Astrocyte (in vitro differentiated cells and primary cell): ENCODE measurements at places on chromosomes 5 and 9. TPM values are rescaled to one million over a fixed set of nuclear protein-coding genes. Genes with fewer than 3 reads are reported as not detected.
A peak's percentile ranks its signal among the peaks of the same experiment; 100 is the strongest.

- peaks cover 2% of the 10 kb centered on the region for H3K27me3 ChIP-seq
- peak; percentile 45 for DNase-seq
- H3K36me3 ChIP-seq = no peaks in the 10 kb centered on the region
- peaks cover 9% of the 10 kb centered on the region for H3K4me1 ChIP-seq
- no peak overlapping the region for H3K4me3 ChIP-seq
Observed at GRCh38 chr5:132251220-132251725, 6.2 kb upstream of the PDLIM4 start.

DNA sequence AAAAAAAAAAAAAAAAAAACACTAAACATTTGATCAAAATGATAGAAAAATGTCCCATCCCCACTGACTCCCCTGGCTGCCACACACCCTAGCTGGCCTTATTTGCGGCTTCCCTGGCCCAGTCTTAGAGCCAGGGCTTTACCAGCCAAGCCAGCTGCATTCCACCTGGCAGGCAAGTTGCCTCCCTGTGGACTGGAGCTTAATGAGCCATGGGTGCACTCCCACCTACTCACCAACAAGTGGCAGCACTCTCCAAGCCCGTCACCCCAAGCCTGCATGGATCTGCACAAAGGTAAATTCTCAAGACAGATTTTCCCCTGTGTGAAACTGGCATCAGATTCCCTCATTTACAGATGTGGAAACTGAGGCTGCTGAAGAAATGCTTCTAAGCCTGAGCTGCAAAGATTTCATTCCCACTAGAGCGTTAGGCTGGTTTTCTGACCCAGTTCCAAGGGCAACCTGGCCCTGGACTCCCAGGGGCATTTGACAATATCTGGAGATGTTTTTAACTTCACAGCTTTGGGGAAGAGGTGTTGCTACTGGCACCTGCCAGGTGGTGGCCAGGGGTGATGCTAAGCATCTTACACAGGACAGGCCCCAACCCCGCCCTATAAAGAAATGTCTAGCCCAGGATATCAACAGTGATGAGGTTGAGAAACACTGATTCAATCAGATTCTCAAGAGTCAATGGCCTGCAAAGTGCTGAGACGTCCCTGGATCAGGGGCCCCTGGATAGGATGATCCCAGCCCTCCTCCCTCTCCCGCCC lies 21.9 kb upstream of the VDAC1 start:
- H3K27ac ChIP-seq = no peak overlapping the region
- no peak overlapping the region for H3K4me3 ChIP-seq
- H3K36me3 ChIP-seq = no peaks in the 10 kb centered on the region
- DNase-seq = peak; percentile 60

DNA sequence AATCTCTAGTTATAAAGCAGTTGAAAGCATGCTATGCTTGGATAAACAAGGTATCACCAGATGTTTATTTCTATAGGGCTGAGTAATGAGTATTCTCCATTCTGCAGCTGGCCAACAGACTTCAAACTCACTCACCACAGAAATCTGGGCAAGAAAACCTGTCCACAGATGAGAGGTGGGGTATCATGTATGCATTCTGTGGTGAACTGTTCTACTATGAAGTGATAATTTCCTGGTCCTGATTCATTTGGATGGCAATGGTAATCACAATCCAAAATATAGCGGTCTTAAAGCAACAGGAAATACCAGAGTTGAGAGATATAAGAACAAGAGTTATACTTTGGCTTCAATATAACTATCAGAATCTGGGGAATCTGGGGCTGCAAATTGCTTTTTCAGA lies 65.9 kb upstream of the EFNA5 start:
- H3K4me3 ChIP-seq = no peak overlapping the region
- no peaks in the 10 kb centered on the region for H3K36me3 ChIP-seq
- DNase-seq = peak; percentile 94
- H3K4me1 ChIP-seq = no peaks in the 10 kb centered on the region
- H3K27ac ChIP-seq = no peak overlapping the region

- H3K27me3 ChIP-seq = no peaks in the 10 kb centered on the region
- no peak for DNase-seq
- H3K4me1 ChIP-seq = no peaks in the 10 kb centered on the region
- no peak overlapping the region for H3K4me3 ChIP-seq
Observed at GRCh38 chr5:121380066-121380465, 471.6 kb upstream of the FTMT start.

DNA sequence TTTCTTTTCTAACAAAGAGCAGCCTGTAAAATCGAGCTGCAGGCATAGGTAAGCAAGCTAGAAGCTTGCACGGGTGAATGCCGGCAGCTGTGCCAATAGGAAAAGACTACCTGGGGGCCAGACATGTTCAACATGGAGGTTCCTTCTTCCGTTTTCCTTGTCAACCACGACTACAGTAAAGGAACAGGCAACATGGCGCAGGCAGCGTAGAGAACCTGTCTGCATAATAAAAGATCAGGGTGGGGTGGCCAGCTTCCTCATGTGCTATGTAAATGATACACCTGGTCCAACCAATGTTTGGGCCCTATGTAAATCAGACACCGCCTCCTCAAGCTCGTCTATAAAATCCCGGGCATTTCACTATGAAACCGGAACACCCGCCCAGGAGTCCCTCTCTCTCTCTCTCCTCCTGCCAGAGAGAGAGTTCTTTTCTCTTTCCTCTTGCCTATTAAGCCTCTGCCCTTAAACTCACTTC lies 103.8 kb upstream of the LIFR start:
- H3K36me3 ChIP-seq = no peaks in the 10 kb centered on the region
- H3K4me1 ChIP-seq = no peaks in the 10 kb centered on the region
- DNase-seq = no peak
- H3K4me3 ChIP-seq = no peak overlapping the region

- no peaks in the 10 kb centered on the region for H3K36me3 ChIP-seq
- peak within 1 kb of the TSS; percentile 37 for H3K4me3 ChIP-seq
- H3K4me1 ChIP-seq = peaks cover 48% of the 10 kb centered on the region
- peak within 1 kb of the TSS; percentile 91 for H3K27ac ChIP-seq
Observed at GRCh38 chr9:35909274-35909673, at the start of gene SPAAR. Gene SPAAR, plus strand, starts transcription at chr9:35909490. Its CDS starts 974 bp downstream, at chr9:35910464.

ADAMTS19 gene
- 0.61 and 0.87 TPM in 2 replicates for total RNA-seq

DNA sequence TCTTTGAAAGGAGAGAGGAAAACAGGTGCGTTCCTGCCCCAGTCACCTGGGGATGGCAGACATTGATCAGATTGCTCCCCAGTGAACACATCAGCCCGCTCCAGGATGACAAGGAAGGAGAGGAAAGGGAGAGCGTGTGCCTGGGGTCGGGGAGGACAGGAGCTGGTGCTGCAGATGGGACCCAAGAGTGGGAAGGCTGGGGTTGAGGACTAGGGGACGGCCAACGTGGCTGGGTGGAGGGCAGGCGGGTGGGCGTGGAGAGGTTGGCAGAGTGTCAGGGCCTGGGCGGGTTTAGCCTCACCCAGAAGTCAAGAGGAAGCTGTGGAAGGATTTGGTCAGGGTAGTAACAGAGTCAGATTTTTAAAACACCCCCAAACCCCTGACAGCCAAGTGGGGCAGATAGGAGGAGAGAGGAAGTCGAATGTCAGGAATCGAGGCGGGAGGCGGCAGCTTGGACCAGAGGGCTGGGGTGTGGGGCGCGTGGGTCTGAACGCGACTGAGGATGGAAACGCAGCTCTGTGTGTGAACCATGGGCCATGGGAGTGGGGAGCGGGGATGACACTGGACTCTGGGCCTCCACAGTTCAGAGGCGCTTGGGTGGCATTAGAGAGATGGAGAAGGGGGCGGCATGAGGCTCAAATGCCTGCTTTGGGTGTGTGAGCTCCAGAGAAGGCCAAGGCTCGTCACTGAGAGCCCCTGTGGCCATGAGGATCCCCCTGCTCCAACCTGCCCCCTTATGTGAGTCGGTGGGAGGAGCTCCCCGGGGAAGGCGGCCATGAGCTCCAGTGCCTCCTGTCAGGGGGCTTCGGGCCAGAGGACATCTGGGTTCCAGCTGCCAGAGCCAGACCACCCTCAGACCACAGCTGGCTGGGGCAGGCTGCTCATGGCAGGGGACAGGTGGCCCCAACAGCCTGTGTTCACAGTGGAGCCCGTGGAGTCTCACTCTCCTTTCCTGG lies 24.6 kb downstream of the LAMC3 start:
- peaks cover 6% of the 10 kb centered on the region for H3K27me3 ChIP-seq
- H3K36me3 ChIP-seq = no peaks in the 10 kb centered on the region
- no peaks in the 10 kb centered on the region for H3K4me1 ChIP-seq
- no peak overlapping the region for H3K27ac ChIP-seq
- DNase-seq = no peak
- no peak overlapping the region for H3K4me3 ChIP-seq

GRCh38 chr5:149423794-149424268 lies 44.7 kb upstream of the IL17B start:
- H3K4me1 ChIP-seq = peaks cover 71% of the 10 kb centered on the region
- peak overlapping the region; percentile 66 for H3K27ac ChIP-seq
- DNase-seq = peak; percentile 69
- no peak overlapping the region for H3K4me3 ChIP-seq
